ENCODE measurements at places on chromosomes 6 and 20.

GRCh38 chr6:124438546-124439065 lies 523.6 kb upstream of the RNF217 start:
- no peak for DNase-seq

GRCh38 chr20:17423782-17424181 lies 107.4 kb downstream of the BFSP1 start:
- no peak for DNase-seq

DNA sequence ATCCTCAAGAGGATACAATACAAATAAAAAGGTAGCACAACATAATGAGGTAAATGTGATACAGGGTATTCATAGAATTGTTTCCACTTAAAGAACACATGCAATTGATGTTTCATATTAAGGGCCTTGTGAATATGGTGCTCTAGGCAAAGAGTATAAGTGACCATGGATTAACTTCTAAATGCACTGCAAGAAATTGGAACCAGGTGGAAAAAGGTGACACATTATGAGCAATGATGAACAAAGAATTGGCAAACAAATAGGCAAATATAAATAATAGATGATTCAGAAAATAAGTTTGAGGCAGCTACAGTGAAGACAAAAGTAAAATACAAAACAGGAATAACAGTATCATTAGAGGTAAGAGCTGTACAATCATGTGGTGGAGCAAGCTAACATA lies 192.0 kb downstream of the GRIK2 start:
- DNase-seq, result no peak

GRCh38 chr6:40312213-40313015 lies 274.8 kb downstream of the LRFN2 start:
- DNase-seq, result no peak

- no peak for DNase-seq
These were observed 105.5 kb downstream of the TIAM2 start for GRCh38 chr6:155100591-155100990.

DNA sequence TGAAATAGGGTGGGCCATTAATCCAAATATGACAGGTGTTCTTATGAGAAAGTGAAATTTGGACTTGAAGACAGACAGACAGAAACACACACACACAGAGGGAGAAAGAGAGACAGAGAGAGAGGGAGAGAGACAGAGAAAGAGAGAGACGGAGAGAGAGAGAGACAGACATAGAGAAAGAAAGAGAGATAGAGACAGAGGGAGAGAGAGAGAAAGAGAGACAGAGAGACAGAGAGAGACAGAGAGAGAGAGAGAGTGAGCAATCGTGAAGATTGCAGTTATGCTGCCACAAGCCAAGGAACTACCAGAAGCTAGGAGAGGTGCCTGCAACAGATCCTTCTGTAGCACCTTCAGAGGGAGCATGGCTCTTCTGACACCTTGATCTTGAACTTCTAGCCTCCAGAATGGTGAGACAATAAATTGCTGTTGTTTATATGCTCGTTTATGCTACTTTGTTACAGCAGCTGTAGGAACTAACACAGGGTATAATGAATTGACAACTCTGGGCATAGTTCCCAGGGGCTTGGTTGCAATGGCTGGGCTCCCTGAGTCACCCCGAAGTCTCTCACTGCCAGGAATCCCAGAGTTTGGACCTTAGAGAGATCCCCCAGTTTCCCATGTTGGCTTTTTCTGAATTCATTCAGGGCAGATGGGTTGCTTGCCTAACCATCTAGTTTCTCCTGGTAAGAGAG lies 44.7 kb upstream of the ECI2 start:
- no peak for DNase-seq

DNA sequence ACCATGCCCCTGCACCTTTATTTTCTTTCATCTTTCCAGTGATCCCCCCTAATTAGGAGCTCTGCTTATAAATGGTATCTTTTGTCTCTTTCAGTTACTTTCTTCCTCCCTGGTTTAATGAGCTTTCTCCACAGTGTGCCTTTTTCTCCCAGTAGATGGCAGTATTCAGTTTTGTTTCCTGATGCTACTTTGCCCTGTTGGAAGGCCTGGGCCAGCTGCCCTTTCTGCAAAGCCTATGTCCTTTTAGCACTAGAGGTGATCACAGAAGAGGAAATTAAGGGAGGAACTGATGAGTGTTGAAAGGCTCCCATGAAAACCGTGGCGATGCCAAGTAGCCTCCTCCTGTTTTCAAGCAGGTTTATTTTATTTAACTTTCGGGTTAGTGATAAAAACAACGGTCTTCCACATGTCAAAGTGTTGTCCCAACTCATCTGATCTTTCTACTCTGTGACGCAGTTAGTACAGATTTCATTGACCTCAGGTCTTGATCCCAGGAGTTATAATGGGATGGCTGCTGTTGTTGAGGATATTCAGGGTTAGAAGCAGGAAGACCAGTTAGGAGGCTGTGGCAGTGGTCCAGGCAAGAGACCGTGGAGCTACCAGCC lies 184.2 kb upstream of the BMP2 start:
- peak; percentile 20 for DNase-seq

DNA sequence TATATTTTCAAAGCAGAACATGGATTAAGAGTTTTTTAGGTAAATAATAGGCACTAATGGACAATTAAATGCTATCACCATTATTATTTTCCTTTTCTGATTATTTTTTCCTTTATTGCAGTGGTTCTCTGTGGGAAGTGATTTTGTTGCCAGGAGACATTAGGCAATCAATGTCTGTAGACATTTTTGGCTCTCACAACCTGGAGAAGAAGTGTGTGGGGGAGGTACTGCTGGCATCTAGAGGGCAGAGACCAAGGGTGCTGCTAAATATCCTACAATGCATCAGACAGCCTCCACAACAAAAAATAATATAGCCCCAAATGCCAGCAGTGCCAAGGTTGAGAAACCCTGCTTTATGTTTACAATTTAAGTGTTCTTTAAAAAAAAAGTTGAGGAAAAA lies 8.3 kb downstream of the IFNGR1 start:
- no peak for DNase-seq

DNA sequence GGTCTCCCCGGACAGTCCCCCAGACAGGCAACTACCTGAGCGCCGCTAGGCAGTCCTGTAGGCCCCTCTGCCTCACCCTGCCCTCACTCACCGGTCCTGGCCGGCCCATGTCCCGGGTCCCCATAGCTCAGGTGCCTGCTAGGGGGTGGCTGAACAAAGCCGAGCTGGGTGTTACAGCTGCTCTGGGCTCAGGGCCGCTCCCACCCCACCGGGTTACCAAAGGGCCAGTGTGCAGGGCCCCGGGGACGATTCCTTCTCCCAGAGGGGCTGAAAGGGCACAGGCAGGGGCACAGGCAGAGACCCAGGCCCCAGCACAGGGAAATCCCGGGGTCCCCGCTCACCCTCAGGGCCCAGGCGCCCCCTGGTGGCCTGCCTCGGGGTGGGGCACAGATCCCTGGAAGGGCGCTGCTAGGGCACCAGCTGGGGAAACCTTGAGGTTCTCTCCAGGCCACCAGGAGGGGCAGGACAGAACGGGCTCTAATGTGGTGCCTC lies 118.4 kb downstream of the GRM4 start:
- DNase-seq, result peak; percentile 74

Data from GM19239 (cell line).